Foreskin melanocyte (primary cell): ENCODE measurements at places on chromosomes 2 and 18.

GRCh38 chr2:242034996-242035814 lies 165.7 kb downstream of the RTP5 start:
- no peak for DNase-seq

DNA sequence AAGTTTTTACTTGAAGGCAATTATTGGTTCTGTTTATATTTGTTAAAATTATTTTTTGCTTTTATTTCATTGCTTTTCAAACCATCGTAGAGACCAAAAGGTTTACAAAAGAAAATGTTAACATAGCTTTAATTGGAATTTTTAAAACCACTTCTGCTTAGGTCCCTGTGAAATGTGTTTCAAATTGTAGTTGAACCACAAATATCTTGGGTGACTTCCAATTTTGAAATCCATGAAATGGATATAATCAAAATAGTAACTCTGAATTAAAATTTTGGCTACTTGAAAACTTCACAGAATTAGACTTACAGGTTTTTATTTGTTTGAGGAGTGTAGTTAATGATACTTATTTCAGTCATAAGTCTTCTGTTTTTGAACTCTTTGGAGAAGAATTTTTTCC lies 3.1 kb upstream of the SPAG16 start:
- no peak for DNase-seq

- DNase-seq: no peak
Observed at GRCh38 chr2:218001629-218002028, 1.2 kb downstream of the TNS1 start.

DNA sequence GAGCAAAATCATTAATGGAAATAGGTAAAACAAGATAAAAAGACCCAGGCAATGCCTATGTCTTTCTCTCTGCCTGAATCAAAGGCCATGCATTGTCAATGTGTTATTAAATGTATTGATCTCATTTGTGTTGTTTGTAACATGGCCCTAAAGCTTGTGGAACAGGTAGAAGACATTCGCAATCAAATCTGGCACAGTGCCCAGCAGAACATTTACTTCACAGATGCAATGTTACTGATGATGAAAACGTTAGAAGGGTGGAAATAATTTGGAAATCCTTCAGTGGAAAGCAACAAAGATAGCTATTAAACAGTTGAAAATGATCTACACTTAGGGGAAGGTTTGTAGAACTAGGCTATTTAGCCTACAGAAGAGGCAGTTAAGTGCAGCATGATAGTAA lies 368.2 kb downstream of the EPHA4 start:
- no peak for DNase-seq

DNA sequence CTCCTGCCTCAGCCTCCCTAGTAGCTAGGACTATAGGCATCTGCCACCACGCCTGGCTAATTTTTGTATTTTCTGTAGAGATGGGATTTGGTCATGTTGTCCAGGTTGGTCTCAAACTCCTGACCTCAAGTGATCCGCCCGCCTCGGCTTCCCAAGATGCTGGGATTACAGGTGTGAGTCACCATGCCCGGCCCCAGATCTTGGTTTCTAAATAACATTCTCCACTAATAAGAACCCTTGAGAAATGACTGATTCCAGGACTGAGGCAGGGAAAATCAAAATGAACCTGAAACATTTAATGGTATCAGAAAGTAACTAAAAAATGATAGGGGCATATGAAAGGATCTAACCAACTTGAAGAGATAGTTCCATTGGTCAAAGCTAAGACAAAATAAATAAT lies 34.0 kb downstream of the BMPR2 start:
- DNase-seq: no peak

GRCh38 chr2:128374001-128374710 lies 55.5 kb upstream of the HS6ST1 start:
- no peak for DNase-seq

DNA sequence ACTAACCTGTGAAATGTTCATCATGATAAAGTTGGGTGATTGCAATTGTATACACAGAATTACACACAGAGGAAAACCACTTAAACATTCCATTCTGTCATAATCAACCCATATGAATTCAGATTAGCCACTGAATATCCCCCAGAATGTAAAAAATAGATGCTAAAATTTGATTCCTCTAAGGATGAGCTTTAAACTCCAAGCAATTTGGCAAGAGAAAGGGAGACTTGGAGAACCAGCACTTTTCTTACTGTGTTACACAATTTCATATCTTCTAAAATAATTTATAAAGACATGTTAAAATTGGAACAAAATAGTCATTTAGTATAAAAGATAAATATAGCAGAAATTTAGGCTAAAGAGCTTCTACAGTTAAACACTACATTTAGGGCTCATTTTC lies 146.3 kb upstream of the LMAN1 start:
- DNase-seq: no peak

DNA sequence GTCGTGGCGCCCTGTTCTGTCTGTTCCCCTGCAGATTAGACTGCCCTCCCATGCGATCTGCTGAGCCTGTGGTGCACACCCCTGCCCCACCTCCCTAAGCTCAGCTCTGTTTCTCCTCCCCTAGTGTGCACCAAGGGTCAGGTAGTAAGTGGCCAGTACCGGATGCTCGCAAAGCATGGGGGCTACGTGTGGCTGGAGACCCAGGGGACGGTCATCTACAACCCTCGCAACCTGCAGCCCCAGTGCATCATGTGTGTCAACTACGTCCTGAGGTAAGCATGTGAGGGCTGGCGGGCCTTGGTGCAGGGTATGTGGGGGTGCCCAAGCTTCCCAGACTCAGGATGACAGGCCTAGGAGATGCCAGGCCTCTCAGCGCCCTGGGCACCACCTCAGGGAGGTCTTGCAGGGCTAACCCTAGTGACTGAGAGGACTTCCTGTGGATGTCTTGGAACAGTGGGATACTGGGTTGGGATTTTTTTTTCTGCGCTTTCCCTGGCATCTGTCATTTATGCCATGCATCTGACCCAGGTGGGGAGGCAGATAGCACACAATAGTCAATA lies 78.4 kb downstream of the EPAS1 start:
- no peak for DNase-seq

- no peak for DNase-seq
Observed at GRCh38 chr2:11807156-11808015, 61.0 kb downstream of the LPIN1 start.

GRCh38 chr2:54787755-54788366 lies 64.4 kb downstream of the EML6 start:
- DNase-seq: no peak

DNA sequence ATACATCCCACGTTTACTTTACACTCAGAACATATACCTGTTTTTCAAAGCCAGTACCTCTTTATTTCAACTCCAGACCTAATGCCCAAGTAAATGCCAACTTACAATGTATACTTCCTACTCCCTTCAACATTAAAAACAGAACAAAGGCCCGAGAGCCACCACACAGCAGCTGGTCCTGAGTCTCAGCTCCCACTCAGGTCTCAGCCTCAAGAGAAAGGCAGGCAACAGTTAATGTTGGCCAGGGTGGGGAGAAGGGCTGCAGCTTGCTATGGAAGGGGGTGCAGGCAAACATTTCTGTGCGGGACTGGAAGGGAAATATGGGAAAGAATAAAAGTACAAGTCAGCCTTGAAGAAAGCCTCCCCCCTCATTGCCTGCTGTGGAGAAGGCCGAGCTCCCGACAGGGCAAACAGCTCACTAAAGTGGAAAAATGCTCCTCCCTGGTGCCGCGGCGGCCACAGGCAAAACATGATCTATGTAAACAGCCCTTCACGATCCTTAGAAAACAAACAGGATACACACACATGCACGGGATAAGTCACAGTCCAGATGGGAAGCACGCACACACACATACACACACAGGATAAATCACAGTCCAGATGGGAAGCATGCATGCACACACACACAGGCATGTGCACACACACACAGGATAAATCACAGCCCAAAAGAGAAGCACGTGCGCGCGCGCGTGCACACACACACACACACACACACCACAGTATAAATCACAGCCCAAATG lies 67.4 kb downstream of the ADNP2 start:
- no peak for DNase-seq

GRCh38 chr2:98412751-98413458 lies 31.8 kb upstream of the INPP4A start:
- peak; percentile 51 for DNase-seq

GRCh38 chr2:68487773-68488355 lies 20.5 kb downstream of the APLF start:
- DNase-seq: peak; percentile 24

GRCh38 chr2:75055820-75056675 lies 97.6 kb downstream of the POLE4 start:
- no peak for DNase-seq

DNA sequence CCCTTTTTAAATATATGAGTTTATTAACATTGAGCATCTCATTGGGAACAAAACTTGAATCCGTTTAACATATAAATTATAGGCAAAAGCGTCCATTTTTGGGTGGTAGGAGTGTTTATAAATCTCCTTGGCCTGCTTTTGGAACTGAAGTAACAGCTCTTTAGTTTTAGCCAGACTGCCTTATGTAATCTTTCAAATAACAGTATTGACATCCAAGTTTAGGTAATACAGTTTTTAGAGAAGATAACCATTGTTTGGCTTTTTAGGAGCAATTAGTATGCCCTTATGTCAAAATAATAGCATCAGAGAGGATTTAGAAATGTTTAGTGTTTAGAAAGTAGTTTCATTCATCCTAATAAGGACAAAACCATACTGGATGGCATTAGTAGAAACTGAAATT lies 361.9 kb downstream of the ARHGAP15 start:
- DNase-seq: no peak

DNA sequence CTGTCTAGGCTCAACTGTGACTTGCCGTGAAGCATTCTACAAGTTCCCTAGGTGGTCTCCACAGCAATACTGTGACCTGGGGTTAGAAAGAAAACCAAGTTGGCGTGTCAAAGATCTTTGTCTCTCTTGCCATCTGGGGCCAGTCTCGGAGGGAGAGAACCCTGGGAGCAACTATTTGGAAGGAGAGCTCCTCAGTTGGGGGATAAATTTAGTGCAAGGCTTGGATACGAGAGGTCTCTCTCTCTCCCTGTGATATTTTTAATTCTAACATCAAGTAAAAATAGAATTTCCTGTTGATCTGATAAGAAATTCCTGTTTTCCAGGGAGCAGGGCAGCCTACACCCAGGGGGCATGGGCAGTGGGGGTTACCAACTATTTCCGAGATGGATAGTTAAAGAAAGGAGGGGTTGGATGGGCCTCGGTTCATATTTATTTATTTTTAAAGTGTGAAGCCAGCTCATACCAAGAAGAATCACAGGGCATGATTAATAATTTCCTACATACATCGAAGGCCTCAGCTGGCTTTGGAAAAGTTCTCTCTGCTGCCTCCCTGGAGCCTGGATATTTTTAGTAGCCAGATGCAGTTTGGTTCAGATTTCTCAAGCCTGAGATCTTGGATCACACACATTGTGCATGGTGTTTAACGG lies 62.8 kb downstream of the EHD3 start:
- DNase-seq: no peak

DNA sequence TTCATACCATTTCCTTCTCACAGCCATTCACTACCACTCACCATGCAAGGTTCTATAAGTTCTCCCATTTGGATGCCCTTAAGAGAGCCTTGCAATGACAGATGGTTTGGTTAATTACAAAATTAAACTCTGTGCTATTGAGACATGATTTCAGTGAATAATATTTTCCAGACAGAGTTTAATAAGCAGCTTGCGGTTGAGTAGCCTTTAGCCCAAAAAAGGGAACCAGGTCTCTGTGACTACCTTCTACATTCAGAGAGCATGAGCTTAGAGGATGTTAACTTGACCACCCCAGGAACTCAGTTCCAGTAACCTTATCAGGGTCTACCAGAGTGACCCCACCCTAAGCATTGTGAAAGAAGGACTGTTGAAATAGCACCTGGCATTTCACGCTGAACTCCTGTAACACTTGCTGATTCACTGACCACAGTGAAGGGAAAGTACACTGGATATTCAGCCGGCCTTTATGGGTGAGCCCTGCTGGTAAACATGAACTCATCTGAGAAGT lies 1173.1 kb upstream of the ZEB2 start:
- DNase-seq: no peak

DNA sequence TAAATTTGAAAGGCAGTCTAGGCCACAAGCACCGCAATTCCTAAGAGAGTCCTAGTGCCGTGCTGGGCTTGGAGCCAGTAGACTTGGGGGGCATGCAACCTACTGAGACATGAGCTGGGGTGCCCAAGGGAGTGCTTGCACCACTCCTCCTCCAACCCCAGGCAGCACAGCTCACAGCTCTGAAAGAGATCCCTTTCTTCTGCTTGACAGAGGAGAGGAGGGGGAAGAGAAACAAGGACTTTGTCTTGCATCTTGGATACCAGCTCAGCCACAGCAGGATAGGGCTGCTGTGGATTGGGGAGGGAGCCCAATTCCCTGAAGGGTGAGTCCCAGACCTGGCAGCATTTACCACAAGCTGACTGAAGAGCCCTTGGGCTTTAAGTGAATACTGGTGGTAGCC lies 134.6 kb downstream of the TMEM131 start:
- no peak for DNase-seq

DNA sequence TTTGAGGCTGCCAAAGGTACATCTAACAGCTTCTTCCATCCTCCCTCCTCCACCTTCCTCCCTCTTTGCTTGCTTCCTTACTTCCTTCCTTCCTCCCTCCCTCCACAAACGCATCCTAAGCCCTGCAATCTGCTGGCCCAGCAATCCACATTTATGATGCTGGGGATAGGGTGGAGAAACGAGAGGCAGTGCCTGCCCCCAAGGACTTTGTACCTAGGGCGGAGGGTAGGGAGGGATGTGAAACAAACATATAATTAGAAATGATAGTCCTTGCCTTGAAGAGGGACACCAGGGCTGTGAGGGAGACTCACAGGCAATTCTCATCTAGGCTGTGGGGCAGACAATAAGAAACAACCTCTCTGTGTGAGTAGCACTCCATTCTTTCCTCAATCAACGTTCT lies 188.3 kb downstream of the ANKRD30B start:
- no peak for DNase-seq

DNA sequence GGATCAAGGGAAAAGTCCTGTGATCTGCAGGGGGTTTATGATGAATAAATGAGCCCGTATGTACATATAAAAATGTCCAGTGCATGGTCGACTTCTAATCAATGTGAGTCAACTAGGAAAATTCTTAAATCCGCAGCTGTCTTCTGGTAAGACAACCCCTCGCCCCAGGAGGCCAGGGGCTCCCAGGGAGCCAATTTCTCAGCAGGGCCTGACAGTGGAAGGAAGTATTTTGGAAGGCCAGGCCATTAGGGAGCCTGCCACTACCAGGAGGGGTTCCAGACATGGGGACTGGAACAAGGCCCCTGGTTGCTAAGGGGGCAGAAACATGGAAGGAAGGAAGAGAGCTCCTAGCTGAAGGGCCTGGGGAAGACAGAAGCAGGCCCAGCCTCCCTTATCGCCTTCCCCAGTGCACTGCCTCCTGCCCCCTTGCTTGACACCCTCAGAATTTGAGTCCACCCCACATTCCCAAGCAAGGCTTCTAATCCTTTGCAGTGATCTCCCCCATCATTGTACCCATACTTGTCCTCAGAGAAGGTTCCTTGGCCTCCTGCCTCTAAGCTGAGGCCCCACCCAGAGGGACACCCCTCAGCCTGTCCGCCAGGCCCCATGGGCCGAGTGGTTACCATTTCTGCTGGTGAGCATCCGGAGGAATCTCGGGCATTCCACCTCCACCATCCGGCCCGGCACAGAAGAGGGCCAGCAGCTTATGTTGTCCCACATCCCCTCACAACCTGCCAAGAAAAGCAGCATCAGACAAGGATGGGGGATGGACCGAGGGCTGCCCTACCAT lies 45.9 kb downstream of the SCTR start:
- no peak for DNase-seq

GRCh38 chr18:73381699-73382036 lies 513.9 kb upstream of the NETO1 start:
- no peak for DNase-seq
